ENCODE measurements at places on chromosomes 2 and 18.

GRCh38 chr2:152925547-152926448, 207.4 kb downstream of the ARL6IP6 start:
- DNase-seq: peak; percentile 35

DNA sequence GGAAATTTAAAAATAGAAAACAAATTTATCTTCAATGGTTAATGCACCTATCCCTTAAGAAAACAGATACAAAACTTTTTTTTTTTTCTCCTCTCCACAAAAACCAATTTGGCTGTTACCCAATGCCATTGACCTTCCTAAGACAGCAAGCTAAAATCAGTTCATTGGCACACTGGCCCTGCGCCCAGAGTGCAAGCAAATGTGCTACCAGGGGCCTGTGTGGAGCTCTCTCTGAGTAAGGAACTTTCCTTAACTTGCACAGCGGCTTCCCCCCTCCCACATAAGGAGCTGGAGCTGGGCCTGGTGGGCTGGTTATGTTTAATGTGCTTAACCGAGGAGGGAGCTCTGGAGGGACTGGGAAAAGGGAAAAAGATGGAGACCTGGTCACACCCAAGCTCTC, 17.6 kb upstream of the POU3F3 start:
- no peak for DNase-seq

- peak; percentile 33 for DNase-seq
These were observed 510.2 kb upstream of the ID2 start for GRCh38 chr2:8171608-8172007.

GRCh38 chr18:28735731-28736130, 558.8 kb upstream of the CDH2 start:
- peak; percentile 83 for DNase-seq

- peak; percentile 45 for DNase-seq
These were observed 201.7 kb downstream of the NAPG start for GRCh38 chr18:10727477-10727876.

- DNase-seq: no peak
These were observed 73.7 kb upstream of the SLC1A4 start for GRCh38 chr2:64915510-64915900.

- DNase-seq: no peak
These were observed 78.0 kb downstream of the LOXHD1 start for GRCh38 chr18:46578987-46579386.

GRCh38 chr18:8942021-8942908, 160.2 kb upstream of the NDUFV2 start:
- DNase-seq: peak; percentile 48

DNA sequence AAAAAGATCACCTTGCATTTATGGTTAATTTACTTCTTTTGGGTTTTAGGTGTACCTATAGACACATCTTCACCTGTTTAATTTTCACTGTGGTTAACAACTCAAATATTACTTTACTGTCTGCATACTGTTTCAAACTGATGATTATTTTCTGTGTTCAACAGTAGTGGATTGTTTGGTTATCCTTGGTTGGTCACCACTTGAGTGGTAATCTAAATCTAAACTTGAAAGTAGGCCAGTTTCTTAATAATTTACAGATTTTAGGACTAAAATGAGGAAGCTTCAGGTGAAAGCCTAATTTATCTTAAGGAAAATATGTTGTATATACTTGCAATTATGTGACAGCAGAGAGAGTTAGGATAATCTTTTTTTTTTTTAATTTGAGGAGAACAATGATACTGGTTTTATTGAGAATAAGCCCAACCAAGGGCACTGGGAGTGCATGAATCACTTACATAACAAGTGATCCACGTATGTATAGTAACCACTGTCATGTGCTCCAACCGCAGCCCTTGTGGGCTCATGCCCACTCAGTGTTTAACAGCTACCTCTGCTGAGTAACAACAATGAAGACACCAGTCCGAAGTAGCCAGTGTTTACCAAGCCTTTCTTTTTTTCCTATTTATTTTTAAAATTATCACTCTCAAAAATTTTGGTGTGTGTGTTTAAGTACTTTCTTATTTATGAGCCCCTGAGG, 31.0 kb upstream of the WDSUB1 start:
- DNase-seq: no peak

DNA sequence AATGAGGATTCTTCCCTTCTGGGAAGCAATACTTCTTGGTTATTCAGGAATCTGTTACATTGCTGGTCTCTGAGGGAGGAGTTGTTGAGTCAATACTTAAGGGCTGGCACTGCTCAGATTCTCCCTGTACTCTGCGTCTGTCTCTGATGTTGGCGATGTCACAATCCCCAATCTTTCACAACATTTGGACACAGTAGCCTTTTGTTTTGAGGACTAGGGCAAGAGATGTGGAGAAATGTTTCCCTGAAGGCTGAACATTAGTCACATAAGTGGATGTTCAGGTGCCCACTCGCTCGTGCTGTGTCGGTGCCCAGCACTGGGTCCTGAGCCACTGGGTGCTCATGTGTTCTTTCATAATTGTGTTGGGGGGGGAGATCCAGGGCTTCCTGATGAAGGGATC, 55.0 kb downstream of the MAPK4 start:
- no peak for DNase-seq

DNA sequence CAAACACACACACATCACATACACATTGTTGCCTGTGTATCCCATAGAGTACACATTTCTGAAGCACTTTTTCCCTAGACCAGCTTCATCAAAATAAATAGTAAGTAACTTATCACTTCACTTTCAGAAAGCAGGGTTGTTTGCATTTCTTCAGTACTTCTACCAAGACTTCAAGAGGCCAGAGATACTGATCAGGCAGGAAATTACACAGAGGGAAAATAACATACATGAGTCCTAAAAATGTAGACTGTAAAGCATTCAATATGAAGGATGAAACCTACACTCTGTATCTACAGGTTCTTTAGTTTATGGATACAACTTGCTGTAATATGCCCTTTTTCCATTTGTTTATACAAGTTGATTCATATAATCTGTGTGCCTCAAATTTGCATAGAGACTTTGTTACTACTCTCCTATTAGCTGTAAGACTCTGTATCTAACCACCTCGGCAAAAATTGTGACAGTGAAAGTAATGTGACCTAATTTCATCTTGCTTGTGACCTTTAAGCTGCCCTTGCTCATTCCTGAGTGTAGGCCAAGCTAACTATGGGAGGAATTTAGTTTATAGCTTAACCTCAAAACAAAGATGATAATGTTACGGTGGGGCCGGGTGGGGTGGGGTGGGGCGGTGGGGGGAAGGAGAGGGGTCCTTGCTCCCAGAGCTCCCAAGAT, 228.9 kb upstream of the SPOPL start:
- DNase-seq: no peak

- DNase-seq: no peak
These were observed 72.6 kb downstream of the EMX1 start for GRCh38 chr2:72989770-72990556.

DNA sequence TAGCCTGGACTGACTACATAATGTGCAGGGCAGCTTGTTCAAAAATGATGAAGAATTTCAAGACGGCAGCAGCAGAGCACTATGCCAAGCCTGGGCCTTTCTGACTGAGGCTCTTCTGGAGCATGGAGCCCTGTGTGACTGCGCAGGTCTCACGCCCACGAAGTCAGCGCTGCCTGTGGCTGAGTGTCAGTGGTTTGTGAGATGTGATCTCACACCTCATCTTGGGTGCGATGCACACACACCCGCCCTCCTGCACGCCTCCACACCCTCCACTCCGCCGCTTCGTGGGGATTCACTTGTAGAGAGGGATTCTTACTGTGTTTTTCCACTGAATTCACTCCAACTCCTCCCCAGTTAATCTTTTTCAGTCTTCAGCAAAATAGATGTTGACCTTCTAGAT, 103.9 kb downstream of the VIT start:
- DNase-seq: no peak

GRCh38 chr18:50410894-50411293, 36.0 kb downstream of the SKA1 start:
- DNase-seq: no peak

- no peak for DNase-seq
These were observed 304.4 kb downstream of the KCNS3 start for GRCh38 chr2:18182861-18183260.

- DNase-seq: no peak
These were observed 111.5 kb upstream of the EML6 start for GRCh38 chr2:54611830-54612545.

GRCh38 chr2:16650287-16651249, 15.1 kb downstream of the CYRIA start:
- DNase-seq: peak; percentile 64

DNA sequence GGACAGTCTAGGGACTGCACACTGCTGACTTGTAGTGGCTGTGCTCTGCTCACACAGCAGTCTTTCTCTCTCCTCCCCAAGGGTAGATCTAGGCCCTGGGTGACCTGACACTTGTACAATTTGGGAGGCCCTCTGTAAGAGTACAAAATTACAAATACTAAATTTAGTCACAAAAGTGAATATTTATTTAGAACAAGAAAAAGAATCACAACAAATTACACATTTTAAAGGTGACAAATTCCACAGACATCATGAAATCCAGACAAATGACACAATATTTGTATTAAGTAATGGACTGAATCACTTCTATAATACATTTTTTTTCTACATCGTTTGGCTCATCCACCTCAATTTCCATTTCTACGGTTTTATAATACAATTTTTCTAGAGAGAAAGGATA, 496.4 kb downstream of the TXNL1 start:
- DNase-seq: peak; percentile 50

DNA sequence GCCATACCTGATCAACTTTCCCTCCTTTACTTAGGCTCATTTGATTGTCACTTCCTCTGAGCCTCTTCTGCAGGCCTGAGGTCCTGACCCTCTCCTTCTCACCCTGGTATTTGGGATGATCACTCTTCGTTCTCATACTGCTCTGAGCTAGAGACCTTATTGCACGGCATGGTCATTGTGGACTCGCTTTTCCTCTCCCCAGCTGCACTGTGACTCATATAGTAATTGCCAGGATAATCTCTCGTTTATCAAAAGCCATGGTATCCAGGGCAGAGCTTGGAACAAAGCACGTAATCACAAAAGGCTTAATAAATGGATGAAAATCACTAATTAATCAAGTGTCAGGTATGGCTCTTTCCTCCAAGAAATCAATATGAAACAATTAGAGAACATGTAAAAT, 40.9 kb upstream of the TRIB2 start:
- DNase-seq: no peak

- no peak for DNase-seq
These were observed 156.7 kb downstream of the ZBTB7C start for GRCh38 chr18:48252525-48252924.

DNA sequence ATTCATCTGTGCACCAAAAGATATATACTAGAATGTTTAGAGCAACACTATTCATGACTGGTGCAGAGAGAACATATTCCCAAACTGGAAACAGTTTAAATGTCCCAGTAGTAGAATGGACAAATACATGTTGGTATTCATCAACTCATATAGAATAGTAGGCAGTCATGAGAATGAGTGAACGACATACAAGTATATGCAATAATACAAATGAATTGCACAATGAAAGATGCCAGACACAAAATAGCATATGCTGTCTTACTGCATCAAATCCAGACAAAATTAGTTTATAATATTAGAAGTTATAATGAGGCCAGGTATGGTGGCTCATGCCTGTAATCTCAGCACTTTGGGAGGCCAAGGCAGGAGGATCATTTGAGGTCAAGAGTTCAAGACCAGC, 8.3 kb upstream of the PRKAG3 start:
- no peak for DNase-seq

DNA sequence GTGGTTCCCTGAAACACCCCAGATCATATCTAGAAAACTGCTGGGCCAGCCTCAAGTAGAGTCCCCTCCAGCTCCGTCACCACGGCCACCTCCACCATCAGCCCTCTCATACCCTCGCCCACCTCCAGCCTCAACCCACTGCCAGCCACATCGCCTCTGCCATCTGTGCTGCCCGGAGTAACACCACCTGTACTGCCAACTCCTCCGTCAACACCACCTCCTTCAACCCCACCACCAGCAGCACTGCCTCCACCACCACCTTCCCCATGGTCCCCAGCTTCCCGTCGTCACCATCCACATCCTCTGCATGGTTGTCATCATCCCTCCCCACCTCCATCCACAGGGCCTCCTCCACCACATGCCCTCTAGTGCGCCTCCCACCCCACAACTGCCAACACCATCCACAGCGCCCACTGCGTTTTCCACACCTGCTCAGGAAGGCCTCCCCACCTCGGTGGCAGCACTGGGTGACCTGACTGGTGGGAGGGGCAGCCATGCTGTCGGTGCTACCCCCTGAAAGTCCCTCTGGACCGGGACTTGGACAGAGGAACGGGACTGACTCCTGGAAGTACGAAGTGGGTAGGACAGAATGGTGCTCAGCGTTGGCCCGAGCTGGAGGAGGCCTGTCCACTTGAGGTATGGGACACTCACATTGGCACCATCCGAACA, 1.6 kb downstream of the SNED1 start:
- no peak for DNase-seq

GRCh38 chr18:42861271-42861670, 254.2 kb downstream of the RIT2 start:
- no peak for DNase-seq

DNA sequence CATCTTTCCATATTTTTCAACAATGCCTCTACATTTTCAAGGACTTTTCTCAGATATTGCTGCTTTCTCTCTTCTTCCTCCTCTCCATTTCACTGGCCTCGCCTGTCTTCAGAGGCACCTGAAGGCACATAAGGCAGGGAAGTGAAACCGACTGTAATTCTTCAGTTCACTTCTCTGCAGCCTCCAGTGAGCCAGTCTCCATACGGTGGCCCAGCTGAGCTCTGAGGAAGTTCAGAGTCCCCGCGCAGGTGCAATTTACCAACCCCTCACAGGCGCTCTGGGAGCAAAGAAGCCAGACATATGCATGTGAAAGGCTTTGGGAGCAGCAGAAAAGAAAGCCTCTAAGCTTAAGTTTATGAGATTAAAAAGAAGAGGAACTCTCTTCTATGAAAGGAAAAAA, 12.4 kb downstream of the KLHL14 start:
- DNase-seq: no peak

- no peak for DNase-seq
These were observed 341.4 kb downstream of the GALR1 start for GRCh38 chr18:77590943-77591515.

GRCh38 chr2:216339456-216340279, 32.6 kb downstream of the MARCHF4 start:
- DNase-seq: peak; percentile 90

DNA sequence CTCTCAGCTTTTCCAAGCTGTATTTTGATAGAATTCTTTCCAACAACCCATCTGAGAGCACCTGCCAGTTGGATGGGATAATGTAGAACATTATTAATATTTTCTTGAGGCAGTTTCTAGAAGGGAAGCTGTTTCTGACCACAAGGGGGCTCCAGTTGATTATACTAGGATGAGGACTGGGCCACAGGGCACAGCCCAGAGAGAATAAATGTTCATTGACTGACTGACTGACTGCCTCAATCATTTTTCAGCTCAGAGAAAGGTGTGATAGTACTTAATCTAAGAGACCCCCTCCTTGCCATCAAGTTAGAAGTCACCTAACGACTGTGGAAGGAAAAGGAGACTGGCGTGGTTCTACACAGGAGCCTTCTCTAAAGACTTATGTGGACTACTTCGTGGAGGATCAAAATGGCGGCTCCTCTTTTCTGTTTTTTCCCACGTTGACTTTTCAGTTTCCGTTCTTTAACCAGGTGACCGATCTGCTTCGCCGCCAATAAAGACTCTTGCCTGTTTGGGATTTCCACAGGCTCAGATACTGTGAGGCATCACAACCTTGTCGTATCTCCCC, 31.9 kb upstream of the CREG2 start:
- DNase-seq: peak; percentile 66

Data from fibroblast of skin of scalp (primary cell).